Activated T-helper 1 cell treated with anti-CD3 and anti-CD28 coated beads, Interleukin-2, amount 50 U/mL, for 16 hours (primary cell): ENCODE measurements at places on chromosomes 12 and 14.

GRCh38 chr12:31507966-31508365, 83.0 kb downstream of the DENND5B start:
- DNase-seq, result no peak

GRCh38 chr12:72006766-72007165, 68.1 kb downstream of the TPH2 start:
- DNase-seq, result no peak

- no peak for DNase-seq
Measured at GRCh38 chr14:21302013-21302835, 22.3 kb downstream of the RPGRIP1 start.

DNA sequence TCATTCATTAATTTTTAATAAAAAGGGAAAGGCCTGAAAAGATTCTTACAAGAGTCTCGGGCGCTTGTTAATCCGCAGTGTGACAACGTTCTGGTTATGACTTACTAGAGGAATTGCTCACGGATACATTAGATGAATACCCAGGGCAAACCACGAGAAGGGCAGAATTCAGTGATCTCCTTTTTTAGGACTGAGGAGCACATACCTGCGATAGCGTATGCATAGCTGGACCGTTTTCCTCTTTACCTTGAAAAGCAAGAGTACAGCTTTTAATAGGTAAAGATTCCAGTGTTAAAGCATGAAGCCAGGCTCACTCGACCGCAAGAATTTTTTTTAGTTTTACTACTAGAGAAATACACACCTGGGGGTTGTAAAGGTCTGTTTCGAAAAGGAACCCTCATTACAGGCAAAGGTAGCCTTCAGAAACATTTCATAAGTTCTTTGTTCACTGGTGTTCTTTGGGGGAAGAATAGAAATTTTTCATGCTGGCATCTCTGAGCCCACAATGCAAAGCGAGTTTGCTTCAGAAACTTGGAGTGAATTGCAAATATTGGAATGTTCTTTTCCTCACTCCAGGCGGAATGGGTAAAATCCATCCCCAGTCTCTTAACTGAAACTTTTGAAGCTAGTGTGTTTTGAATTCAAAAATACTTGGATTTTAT, 953 bp downstream of the MAPK1IP1L start:
- no peak for DNase-seq

DNA sequence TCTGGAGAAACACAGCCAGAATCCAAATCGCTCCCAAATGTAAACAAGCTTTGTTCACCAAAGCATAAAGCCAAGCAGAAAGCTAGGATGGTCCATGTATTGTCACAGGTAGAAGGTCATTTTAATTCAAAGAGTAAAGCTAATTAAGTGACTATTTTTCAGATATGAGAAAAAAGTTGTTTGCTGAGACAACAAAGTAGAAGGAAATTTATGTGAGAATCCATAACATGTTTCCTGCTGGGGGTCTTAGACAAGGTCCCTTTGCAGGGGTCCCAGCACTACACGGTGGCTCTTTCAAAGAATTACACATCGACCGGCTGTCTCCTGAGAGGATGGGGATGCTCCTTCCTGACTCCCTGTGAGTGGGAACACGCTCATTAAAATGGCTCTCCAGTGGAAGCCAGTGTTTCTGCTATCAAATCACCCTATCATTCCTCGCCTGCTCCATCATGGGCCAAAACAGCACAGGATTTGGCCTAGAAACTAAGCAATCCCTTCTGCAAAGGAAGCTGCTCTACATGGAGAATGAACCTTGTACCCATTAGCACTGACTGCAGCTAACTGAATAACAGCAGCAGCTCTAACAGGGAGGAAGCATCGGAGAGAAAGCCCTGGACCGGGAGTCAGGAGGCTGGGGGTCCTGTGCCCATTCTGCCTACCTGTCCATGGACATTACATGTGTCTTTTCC, 175.3 kb downstream of the STXBP6 start:
- DNase-seq, result no peak

- DNase-seq, result no peak
Measured at GRCh38 chr14:67151082-67151666, 38.1 kb upstream of the GARIN2 start.

- no peak for DNase-seq
Measured at GRCh38 chr14:103692871-103693270, 22.4 kb downstream of the XRCC3 start.

DNA sequence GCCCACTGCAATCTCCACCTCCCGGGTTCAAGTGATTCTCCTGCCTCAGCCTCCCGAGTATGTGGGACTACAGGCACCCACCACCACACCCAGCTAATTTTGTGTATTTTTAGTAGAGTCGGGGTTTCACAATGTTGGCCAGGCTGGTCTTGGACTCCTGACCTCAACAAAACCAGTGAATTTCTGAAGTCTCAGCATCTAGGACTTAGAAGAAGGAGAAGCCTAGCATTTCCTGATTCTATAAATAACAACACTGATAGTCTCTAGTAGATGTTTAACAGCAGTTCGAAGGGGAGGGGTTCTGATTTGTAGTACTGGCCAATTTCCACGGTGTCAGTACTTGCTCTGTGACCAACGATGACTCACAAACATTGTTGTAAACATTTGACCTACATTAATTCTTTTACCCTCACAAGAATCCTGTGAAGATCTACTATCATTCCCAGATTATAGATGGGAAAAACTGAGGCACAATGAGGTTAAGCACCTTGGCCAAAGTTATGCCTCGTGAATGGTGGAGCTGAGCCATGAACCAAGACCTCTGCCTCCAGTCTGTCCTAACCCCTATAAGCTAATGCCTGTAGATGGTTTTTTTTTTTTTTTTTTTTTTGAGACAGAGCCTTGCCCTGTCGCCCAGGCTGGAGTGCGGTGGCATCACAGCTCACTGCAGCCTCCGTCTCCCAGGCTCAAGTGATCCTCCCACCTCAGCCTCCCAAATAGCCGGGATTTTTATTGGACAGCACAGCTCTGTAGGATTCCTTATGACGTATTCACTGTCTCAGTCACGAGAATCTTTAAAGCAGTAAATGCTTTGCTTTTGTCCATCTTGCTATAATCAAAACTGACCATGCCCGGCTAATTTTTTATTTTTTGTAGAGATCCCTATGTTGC, 5.2 kb downstream of the P2RX4 start:
- no peak for DNase-seq

GRCh38 chr14:103880348-103881267, 33.2 kb upstream of the PPP1R13B start:
- DNase-seq, result no peak

- DNase-seq, result no peak
Measured at GRCh38 chr14:95577067-95577800, 42.4 kb downstream of the GLRX5 start.

- no peak for DNase-seq
Measured at GRCh38 chr12:57875753-57876547, 29.4 kb upstream of the CTDSP2 start.

GRCh38 chr12:128077211-128077916, 189.6 kb upstream of the TMEM132C start:
- no peak for DNase-seq

DNA sequence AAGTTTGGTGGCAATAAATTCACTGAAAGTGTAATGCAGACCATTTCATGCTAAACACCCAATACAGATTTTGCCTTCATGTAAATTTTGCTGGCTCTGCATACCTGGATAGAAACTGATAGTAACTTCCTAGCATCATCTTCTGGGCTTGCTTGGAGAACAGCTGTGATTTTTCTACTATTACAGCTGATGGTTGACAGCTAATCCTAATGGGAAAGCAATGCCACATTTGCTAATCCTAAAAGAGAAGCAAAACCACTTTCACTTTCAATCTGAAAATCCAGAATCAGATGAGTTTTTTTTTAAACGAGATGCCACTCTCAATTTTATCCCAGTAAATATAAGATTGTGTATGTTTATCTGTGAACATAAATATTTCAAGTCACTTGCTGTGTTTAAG, 1035.9 kb downstream of the TRHDE start:
- no peak for DNase-seq
